ENCODE measurements at places on chromosomes 13 and 19.
A peak's percentile ranks its signal among the peaks of the same experiment; 100 is the strongest.

GRCh38 chr13:27004326-27004725, 167.3 kb downstream of the USP12 start:
- DNase-seq, result no peak

GRCh38 chr19:53878776-53879139, 3.2 kb upstream of the PRKCG start:
- no peak for DNase-seq

DNA sequence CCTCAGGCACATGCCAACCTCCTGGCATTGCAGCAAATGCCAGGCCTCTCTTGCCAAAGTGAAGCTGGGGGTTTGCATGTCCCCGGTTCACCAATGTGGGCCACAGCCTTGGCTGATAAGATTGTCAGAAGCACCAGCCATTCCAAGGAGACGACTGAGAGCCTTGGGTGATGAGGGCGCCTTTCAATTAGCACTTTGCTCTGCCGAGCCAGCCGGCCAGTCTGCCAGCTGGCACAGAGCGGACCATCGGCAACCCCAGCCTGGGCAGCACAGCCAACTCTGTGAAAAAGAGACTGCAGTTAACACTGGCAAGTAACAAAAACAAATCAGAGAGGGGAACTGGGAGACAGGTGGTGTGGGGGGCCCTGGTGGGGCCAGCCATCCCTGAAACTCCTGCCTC, 67.3 kb downstream of the EFNB2 start:
- no peak for DNase-seq

- no peak for DNase-seq
Observed at GRCh38 chr19:35902870-35903475, 644 bp downstream of the HCST start.

GRCh38 chr19:17248011-17248776, 2.5 kb upstream of the NR2F6 start:
- no peak for DNase-seq

DNA sequence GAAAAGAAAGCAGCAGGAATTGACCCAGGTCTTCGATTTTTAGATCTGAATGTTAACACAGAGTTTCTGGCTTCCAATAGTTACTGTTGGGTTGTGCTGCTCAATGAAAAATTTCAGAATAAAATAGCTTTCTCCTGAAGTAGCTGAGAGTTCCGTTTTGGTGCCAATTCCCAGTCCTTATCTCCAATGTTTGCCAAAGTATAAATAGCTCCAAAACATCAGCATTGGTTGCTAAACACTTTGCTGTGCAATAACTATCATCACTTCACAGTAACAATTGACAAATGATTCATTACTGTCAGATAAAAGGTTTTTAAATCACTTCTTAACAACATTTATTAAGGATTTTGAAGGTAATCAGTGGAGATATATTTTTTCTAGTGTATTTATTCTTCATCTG, 446.0 kb downstream of the PCDH20 start:
- DNase-seq, result no peak

DNA sequence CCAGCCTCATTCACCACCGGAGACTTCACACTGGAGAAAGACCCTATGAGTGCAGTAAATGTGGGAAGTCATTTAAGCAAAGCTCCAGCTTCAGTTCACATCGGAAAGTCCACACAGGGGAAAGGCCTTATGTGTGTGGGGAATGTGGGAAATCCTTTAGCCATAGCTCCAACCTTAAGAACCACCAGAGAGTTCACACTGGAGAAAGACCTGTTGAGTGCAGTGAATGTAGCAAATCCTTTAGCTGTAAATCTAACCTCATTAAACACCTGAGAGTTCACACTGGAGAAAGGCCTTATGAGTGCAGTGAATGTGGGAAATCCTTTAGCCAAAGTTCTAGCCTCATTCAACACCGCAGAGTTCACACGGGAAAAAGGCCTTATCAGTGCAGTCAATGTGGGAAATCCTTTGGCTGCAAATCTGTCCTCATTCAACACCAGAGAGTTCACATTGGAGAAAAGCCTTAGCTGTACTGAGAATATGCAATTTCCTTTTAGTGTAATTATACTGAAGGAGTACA, 8.8 kb downstream of the ZNF211 start:
- DNase-seq, result no peak

DNA sequence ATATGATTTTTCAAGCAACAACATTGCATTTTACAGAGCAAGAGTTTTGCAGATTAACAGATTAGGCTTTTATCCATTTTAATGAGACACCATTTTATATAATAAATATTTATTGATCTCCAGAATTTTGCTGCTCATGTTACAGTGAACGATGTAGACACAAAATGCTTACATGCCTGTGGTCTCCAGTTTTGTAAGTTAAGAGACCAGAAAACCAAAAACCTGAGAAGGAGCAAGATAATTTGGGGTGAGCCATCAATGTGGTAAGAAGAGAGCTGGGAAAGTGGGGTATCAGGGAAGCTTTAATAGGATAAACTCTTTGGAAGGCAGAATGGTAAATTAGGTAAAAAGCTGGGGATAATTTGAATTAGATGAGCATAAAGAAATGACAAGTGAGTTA, 2100.5 kb upstream of the PCDH20 start:
- no peak for DNase-seq

DNA sequence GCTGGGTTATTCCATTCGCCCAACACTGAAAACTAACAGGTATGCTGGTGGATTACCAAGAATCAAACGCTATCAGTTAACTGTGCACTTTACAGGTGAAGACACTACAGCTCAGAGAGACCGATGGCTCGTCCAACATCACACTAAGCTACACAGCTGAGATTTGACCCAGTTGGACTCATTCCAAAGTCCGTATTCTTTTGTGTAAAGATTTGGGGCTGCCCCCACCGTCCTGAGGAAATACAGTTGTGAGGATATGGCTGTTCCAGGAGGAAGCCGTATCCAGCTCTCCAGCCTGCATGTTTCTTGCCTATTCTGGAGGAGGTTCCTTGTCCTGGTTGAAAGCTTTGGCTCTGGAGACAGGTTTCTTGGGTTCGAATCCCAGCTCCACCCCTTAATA, 4.2 kb downstream of the ZSCAN5A start:
- DNase-seq, result no peak

GRCh38 chr19:35284153-35285094, 2.1 kb downstream of the HAMP start:
- DNase-seq, result no peak

DNA sequence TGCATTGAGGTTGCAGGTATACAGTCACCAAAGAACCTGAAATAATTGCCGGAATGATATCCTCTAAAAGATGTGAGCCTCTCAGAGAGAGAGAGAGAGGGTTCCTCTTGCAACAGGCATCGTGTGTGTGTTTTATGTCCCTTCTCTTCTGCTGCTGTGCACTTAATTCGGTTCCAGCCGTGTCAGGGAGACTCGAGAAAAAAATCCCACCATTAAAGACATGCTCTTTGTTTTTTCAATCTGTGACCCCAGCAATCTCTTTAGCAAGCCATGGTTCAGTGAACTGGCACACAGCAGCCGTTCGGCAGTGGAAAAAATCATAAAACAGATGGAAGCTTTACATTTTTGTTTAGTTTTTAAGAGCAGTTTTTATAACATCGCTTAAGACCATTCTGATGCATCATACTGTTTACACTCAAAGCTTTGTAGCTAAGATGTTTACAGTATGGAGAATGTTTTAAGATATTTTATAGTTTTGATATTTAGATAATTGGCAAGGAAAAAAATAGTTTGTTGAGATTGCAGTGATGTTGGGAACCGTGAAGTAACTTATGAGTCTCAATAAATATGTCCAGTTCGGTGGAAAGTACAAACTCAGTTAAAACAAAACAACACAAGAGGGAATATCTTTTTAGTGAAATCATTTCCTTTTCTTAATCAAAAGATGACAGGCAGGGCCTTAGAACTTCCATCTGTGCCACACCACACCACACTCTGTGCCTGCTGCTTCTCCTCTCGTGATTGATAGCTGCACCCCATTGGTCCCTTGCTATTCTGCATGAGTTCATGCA, 31.2 kb upstream of the ZNF536 start:
- DNase-seq, result no peak

- no peak for DNase-seq
Observed at GRCh38 chr13:23739596-23739995, 149.6 kb downstream of the MIPEP start.

DNA sequence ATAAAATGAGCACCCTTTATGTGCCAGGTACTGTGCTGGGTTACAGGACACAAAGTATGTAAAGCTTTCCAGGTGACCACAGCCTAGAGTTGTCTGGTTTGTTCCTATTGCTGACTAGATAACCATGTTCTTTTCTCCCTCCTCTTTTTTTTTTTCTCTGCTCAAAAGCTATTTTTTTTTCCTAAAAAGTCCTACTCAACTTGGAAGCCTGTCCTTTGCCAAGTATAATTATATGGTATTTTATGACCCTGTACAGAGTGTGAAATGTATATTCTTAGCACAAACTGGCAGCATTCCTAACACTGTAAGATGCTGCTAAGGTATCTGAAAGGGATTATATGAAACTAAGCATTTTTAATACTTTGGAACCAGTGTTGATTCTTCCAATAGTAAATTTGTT, 171.0 kb downstream of the GPC6 start:
- no peak for DNase-seq

DNA sequence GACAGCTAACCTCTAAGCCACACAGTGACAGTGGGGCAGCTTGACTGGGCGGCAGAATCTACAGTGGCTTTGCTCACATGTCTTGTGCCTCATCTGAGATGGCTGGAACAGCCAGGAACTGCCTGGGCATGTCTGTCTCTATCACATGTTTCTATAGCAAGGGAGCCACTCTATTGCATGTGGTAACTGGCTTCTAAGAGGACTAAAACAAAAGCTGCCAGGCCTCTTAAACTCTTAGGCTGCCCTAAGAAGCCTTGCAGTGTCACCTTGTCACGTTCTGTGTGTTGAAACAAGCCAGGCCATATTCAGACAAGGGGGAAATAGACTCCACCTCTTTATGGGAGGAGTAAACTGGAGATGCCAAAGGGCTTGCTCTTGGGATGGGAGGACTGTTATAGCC, 122.9 kb upstream of the MAB21L1 start:
- no peak for DNase-seq

- DNase-seq, result no peak
Observed at GRCh38 chr19:18419699-18420460, 682 bp downstream of the SSBP4 start.

DNA sequence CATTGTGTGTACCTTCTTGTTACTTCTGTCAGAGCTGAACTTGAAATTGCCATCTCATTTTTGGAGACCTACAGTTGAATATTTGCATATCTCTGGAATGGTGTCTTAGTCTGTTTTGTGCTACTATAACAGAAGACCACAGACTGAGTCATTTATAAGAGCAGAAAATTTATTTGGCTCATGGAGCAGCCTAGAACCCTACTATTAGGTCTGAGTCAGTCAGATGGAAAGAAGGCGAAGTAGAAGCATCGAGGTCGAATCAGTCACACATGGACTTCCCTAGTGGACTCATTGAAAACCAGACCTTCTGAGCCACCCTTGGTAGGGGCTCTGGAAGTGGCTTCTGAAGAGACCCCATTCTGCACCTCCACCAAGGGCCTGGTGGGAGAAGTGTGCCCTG, 33.9 kb upstream of the TPT1 start:
- DNase-seq, result no peak

GRCh38 chr19:4588291-4588761, 28.8 kb upstream of the SEMA6B start:
- DNase-seq, result no peak

DNA sequence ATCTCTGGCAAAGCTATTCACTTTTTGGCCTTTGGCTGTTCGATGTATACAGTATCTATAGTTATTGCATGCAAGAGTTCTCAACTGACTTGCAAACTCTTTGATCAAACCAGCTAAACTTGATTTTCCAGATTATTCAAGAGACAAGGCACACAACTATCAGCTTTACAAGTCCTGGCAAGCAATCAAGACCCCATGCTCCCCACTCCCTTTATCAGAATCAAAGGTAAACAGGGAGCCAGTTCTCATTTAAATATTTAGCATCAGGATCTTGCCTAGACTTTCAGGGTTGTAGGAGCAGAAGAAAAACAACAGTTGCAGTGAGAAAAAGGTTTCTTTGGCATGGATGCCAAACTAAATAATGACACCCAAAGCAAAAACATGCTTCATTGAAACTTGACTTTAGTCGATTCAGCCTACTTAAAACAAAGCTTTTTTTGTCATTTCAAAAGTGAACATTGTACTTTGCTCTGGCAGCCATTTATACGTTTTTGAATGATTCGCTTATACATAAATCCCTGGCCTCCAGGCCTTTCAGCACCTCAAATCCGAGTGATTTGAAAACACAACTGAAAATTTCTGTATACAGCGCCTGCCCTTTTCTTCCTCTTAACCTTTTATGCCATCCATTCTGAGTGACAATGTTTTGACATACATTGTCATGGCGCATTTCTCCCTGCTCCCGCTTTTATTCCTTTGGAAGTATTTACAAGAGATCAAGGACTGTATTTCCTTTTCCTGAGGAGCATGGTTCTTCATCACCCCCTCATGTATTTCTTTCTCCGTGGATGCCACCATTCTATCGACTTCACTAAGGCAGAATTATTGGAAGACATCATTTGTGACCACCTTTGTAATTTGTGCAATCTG, 340.8 kb downstream of the KLF5 start:
- DNase-seq, result no peak

DNA sequence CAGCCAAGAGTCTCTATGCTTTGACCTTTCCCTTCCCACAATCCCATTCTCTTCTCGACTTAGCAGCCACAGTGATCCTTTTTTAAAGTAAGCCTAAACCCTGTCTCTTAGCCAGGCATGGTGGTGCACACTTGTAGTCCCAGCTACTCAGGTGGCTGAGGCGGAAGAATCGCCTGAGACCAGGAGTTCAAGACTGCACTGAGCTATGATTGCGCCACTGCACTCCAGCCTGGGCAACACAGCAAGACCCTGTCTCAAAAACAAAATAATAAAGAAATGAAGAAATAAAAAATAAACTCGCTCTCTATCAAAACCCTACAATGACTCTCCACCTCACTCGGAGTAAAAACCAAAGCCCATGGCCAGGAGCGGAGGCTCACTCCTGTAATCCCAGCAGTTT, 14.7 kb downstream of the TEX101 start:
- no peak for DNase-seq

DNA sequence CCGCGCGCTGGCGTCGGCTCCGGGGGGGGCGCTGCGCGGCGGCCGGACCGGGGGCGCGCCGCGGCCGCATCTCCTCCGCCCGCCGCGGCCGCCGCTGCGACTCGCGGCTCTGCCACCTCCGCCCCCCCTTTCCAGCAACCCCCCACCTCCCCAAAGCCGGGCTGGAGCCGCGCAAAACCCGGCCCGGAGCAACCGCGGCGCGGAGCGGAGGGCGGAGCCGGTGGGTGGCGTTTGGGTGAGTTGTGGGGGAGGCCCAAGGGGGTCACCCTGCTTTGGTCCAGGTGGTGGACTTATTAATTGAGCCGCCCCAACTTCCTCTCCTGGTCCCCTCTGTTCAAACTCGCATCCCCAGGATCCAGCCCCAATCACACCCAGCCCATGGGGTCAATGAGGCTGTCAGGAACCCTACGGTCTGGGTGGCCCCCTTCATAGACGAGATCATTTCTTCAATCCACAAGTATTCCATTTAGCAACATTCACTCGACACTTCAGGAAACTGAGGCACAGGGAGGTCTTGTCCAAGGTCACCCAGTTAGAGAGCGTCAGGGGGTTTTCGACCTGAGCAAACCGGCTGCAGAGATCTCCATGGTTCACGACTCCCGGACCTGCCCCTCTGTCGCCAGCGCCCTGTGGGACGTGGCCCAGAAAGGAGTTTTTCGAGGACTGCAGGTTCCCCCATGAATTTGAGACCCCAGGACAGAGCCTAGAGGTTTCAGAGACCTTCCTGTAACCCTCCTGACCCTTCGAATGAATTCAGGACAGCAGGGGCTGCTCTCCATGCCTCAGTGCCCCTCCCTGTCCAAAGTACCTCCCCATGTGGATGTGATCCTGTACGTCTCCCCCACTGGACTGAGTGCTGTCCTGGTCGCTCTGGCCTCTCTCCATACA, 22.4 kb upstream of the SEMA6B start:
- peak; percentile 28 for DNase-seq

- DNase-seq, result no peak
Observed at GRCh38 chr19:17183858-17184321, 31.3 kb upstream of the USE1 start.
